Activated CD4-positive, alpha-beta T cell treated with anti-CD3 and anti-CD28 coated beads, Interleukin-2, Interleukin-4, amounts not matched to agents 100 ng/mL and 50 ng/mL, durations not matched to agents 16 hours and 8 hours (primary cell): ENCODE measurements at places on chromosomes 13 and 19.
A peak's percentile ranks its signal among the peaks of the same experiment; 100 is the strongest.

- no peak for DNase-seq
Observed at GRCh38 chr19:39759457-39760184, 19.0 kb upstream of the LEUTX start.

DNA sequence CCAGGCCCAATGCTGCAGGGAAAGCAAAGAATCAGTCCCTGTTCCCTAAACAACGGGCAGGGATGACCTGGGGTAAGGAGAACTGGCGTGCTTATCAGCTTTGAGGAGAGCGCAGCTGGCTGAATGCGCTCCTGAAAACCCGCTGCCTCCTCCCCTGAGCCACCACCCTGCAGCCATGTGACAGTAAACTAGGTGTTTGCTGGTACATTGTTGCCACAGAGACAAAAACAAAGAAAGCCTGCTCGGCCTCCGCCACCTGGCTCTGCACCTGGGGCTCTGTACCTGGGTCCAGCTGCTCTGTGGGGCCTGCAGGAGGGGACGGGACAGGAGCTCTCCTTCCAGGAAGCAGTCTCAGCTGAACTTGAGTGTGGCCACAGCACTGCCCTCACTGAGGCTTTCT lies 21.8 kb downstream of the MCF2L start:
- no peak for DNase-seq

DNA sequence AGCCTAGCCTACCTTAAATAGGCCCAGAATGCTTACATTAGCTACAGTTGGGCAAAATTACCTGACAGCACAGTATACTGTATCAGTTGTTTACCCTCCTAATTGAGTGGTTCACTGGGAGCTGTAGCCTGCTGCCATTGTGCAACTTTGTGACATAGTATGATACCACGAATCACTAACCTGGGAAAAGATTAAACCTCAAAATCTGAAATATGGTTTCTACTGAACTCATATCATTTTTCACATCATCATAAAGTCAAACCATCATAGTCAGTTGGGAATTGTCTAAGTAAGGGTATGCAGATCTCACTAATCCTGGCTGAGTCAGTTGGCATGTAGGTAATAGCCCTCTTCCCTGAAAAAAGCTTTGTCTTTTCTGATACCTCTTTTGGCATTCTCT lies 9.2 kb downstream of the PAN3 start:
- DNase-seq: peak; percentile 9

- no peak for DNase-seq
Observed at GRCh38 chr13:43441464-43441863, 345.3 kb downstream of the ENOX1 start.
